Astrocyte (in vitro differentiated cells and primary cell): ENCODE measurements at places on chromosomes 1 and 21.

- no peak for DNase-seq
These were observed 2.5 kb downstream of the BACE2 start for GRCh38 chr21:41170442-41170841.

- DNase-seq, result no peak
These were observed 2.8 kb downstream of the RFX5 start for GRCh38 chr1:151344291-151344690.

DNA sequence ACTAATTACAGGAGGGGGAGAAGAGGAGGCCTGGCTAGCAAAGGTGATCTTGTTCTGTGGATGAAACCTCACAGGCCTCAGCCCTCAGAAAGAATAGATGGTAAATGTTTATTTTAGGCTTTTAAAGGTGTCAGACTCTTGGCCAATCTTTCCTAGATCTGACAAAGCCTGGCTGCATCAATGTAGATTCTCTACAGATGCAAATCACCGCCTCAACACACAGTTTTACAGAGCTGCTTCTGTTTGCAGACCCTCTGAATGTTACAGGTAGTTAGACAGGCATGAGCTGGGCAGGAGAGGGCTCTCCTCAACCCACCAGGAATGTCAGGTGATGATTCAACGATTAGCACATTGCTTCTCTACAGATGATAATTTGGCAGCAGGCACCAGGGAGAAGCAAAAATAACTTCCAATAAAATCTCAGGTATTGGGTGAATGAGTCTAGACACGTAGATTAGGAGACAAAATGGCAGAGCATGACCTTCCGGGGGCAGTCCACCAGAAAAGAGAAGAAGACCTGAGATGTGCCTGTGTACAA lies 105.4 kb upstream of the VANGL1 start:
- DNase-seq, result no peak

GRCh38 chr1:7233646-7234470 lies 448.6 kb downstream of the CAMTA1 start:
- no peak for DNase-seq

- no peak for DNase-seq
These were observed 51.1 kb downstream of the KCNJ6 start for GRCh38 chr21:37865156-37865555.

- DNase-seq, result no peak
These were observed 83.9 kb downstream of the ADAMTS1 start for GRCh38 chr21:26761174-26761915.

- no peak for DNase-seq
These were observed 26.8 kb downstream of the GORAB start for GRCh38 chr1:170558731-170559130.

GRCh38 chr21:42486531-42486930 lies 9.5 kb downstream of the RSPH1 start:
- no peak for DNase-seq

- no peak for DNase-seq
These were observed 73.7 kb downstream of the SLC16A1 start for GRCh38 chr1:112882271-112882744.

GRCh38 chr21:32413015-32413504 lies 554 bp downstream of the EVA1C start:
- no peak for DNase-seq
